ENCODE measurements at places on chromosomes 2 and 18.

DNA sequence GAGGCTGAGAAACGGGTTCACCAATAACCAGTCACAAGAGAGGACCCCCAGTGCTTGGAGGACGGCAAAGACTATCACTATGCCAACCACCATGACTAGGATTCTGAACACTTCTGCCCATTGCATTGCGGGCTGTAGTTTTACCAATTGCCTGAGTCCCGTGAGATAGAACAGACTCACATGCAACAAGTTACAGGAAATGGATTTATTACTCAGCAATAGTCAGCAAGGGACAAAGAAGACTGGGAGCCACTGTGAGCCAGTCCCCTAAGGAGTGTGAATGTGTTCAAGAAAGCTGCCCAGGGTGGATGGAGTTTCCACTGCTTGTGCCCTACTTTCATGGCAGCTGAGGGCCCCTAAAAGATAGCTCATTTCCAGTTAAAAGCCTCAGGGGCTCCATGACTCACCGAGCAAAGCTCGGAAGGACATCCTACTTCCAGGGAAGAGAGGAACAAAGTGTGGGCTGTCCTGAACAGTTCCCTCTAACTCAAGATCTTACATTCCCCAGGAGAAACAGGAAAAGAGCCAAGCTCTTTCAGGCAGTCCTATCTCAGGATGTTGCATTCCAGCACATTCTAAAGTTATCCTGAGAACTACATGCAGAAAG lies 54.4 kb downstream of the SLC4A3 start:
- DNase-seq, result no peak

GRCh38 chr2:39379643-39380524 lies 57.2 kb downstream of the MAP4K3 start:
- DNase-seq, result peak; percentile 49

DNA sequence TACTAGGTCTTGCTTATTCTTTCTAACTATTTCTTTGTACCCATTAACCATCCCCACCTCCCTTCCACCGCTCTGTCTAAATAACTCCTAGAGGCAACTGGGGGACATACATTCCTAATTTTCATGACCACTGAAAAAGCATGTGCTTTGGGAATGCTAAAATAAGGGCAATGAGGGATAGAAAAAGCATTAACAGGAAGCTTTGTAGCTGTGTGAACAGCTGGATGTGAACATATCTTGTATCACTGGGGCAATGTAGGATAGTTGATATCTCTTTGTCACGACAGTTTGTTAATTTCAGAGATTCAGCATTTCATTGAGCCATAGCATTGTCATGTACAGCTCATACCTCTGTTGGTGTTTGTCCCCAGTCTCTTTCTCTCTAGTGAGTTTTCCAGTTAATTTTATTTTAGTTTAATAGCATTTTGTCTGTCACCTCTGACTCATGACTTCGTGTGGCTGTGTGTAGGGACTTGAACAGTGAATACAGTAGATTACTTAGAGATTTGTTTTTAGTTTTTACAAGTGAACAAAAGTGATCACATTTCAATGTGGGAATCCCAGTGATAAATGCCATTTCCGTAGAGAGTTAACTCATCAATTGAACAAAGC lies 230.3 kb upstream of the NRP2 start:
- no peak for DNase-seq

- no peak for DNase-seq
These were observed 93.2 kb upstream of the GRB14 start for GRCh38 chr2:164714471-164714870.

DNA sequence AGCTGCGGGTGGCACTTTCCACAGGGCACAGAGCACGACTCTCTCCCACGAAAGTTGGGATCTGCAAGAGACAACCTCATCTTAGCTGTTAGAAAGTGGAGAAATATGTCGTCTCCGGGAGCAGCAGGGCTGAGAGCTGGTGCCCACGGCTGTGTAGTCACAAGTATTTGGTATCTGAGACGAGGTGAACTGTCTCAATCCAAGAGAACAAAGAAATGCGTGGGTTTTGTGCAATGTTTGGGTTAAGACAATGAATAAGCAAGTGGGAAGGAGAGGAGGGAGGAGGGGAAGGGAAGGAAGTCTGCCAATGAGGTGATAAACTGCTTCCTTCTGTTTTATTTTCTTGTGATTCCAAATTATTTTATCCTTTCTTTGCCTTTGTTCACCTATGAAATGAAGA lies 18.0 kb downstream of the DYTN start:
- no peak for DNase-seq

- peak; percentile 55 for DNase-seq
These were observed 616 bp upstream of the SP5 start for GRCh38 chr2:170714381-170715061.

DNA sequence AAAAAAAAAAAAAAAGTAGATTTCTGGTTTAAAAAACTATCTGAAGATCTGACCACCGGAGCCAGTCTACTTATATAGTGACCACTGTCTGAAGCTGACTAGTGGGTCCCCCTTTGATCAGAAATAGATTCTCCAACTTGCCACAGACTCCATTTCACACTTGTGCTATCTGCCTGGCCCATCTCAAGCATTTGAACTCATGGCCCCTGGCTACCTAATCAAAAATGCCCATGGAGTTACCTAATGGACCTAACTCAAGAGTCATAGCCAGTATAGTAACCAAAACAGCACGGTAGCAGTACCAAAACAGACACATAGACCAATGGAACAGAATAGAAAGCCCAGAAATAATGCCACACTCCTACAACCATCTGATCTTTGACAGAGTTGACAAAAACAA lies 17.0 kb upstream of the ATL2 start:
- DNase-seq, result no peak

DNA sequence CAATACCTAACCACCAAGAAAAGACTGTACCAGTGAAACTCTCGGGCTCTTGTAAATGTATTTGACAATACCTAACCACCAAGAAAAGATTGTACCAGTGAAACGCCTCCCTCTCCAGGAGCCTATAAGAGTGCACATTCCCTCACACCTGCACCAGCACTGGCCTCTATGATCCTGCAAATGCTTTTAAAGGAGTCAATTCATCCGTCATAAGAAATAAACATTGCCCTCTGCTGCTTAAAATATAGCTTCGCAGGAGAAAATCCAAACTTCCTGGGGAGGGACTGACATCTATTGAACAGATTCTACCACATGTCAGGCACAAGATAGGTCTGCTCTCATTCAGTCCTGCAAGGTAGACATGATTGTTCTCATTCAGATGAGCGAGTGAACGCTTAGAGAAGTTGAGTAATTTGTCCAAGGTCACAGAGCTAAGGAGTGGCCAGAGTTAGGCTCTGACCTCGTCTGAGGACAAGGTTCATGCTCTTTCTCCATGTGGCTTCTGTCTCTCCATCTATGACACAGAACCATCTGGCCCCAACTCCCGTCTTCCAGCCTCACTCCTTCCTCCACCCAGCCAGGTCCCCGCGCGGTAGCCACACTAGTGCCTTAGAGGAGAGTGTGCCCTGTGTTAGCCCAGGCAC lies 38.7 kb downstream of the MCFD2 start:
- DNase-seq, result no peak

GRCh38 chr18:10116574-10116973 lies 202.8 kb downstream of the VAPA start:
- DNase-seq, result no peak

- DNase-seq, result no peak
These were observed 7.0 kb downstream of the ASIC4 start for GRCh38 chr2:219521066-219521880.

GRCh38 chr2:190615555-190616200 lies 33.2 kb upstream of the NAB1 start:
- DNase-seq, result no peak

DNA sequence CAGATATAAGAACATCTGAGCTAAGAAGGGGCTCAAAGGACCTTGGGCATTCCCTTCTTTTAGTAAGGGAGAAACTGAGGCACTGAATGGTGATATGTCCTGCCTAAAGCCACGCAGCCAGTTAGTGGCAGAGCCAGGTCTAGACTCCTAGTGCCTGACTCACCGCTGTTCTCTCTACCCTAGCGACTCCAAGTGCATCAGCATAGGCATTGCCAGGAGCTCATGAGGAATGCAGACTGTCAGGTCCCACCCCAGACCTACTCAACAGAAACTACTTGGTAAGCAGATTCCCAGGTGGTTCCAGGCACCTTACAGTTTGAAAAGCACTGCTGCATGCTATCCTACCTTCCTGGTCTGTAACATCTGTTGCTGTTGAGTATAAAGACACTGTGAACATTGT lies 158.9 kb downstream of the MSH2 start:
- no peak for DNase-seq

DNA sequence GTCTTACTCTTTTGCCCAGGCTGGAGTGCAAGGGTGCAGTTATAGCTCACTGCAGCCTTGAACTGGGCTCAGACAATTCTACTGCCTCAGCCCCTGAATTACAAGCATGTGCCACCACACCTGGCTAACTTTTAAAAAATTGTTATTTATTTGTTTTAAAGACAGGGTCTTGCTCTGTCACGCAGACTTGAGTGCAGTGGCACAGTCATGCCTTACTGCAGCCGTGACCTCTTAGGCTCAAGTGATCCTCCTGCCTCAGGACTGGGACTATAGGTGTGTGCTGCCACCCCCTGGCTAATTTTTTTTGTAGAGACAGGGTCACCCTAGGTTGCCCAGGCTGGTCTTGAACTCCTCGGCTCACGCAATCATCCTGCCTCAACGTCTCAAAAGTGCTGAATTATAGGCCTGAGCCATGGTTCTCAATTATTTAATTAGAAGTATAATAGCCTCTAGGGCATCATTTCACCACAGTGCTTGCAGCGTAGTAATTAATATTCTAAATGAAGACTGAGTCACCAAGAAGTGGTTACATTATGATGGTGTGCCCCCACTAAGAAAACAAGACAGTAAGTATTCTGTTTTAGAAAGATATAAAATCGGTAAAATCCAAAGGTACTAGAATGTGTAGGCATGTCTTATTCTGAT lies 69.6 kb downstream of the EML4 start:
- DNase-seq, result no peak

DNA sequence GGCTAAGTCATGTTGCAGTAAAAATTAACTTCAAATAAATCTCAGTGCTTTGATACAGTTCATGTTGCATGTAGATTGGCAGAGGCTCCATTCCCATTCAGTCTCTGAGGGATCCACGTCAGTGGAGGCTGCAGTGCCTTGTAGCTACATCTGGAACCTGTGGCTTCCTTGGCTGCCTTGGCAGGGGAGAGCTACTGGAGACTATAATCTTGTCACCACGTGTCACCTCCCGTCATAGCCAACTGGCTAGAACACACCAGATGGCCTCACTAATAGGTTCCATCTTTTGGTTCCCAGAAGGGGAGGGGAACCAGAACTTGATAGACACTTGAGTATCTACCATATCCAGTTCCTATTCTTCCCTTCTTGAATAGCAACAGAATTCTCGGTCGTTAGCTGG lies 28.4 kb downstream of the E2F6 start:
- DNase-seq, result no peak

DNA sequence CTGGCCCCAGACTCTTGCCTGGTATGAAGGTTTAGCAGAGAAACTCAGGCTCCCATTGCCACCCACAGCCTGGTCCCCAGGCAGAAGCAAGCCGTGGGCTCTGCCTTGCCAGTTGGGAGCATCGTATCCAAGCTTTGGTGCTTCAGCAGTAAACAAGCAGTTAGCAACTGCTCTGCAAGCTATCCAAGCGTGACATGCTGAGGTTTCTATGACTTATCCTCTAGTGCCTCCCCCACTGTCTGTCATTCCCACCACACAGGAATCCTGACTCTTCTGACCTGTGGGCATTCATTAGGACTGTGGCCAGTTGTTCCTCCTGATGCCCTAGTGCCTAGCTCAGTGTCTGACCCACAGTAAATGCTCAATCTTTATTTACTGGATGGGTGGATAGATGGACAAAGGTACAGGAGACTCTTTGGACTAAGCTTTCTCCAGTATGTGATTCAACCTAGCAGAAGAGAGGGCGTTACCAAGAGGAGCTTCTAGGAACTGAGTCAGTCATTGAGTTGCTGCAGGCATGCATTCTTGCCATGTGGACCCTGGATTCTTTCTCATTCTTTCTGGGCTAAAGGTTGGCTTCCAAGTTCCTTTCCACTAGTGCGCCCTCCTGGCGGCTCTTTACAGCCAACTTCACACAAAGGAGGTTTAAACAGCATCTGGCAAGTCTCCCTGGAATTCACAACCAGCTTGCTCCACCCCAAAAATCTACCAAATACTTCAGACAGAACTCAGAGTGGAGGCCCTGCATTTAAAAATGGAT lies 40.6 kb upstream of the MRPL19 start:
- DNase-seq, result no peak

GRCh38 chr18:52898485-52899058 lies 558.6 kb downstream of the DCC start:
- no peak for DNase-seq

DNA sequence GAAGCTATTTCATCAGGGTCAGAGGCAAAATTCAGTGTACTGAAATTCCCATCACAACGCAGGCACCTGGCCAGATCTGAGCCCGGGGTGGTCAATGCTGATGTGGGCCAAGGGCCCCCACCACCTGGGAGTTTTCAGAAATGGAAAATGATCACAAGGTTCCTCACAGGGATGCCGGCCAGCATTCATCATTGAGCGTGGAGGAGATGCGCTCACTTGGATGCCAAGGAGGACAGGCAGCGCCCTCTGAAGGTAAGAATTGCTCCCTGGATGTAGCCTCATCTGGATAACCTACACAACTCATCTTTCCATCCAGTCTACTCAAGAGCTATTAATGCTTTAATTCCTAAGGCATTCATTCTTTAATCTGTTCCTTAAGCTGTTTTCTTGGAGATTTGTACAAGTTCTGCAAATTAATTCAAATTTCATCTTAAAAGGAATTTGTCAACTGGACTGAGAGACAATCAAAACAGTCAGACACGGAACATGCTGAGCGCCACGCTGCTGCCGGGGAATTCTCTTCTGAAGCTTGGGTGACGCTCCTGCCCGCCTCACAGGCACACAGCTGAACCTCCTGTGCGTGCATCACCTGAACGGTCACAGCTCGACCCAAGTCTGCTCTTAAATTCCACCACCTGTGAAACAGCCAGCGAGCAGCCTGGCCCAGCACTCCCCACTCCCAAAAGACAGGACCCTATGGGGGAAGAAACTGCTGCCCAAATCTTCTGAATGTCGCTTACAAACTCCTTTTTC lies 206.7 kb downstream of the HDAC4 start:
- no peak for DNase-seq

DNA sequence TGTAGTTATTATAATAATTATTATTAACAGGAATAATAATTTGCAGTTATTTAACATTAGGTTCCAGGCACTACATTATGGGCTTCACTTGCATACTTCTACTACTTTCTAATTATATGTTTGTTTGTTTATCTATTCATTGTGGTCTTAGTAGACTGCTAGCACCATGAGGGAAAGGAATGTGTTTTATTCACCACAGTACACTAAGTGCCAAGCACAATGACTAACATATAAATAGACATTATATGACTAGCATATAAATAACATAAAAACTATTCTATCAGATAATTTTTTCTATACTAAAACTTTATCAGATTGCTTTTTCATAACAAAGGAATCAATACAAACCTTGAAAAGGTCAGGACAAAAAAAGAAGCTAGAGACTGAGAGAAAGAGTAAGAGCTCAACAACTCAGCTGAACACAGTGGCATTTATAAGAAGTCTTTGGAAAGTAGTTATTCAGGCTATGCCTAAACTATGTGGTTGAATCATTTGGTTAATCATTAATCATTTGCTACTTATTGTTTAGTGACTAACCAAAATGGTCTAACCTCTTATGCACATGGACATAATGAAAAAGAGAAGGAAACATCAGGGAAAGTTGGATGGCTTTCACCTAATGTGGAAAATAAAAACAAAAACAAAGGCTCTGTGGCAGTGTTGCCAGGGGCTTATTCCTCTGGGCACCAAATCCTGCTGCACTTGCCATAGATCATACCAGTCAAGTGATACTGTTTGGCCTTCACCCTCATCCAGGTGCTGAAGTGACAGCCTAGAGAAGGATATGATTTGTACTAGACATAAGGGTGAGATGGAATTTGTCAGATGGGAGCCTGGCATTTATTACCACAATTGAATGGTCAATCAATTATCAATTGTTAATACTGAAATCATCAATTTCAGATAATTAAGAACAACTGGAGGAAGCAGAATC lies 174.9 kb downstream of the ETAA1 start:
- DNase-seq, result no peak
